ENCODE measurements at places on chromosomes 7 and 10.

GRCh38 chr7:139304517-139304916, 36.6 kb upstream of the FMC1 start:
- no peak for DNase-seq

DNA sequence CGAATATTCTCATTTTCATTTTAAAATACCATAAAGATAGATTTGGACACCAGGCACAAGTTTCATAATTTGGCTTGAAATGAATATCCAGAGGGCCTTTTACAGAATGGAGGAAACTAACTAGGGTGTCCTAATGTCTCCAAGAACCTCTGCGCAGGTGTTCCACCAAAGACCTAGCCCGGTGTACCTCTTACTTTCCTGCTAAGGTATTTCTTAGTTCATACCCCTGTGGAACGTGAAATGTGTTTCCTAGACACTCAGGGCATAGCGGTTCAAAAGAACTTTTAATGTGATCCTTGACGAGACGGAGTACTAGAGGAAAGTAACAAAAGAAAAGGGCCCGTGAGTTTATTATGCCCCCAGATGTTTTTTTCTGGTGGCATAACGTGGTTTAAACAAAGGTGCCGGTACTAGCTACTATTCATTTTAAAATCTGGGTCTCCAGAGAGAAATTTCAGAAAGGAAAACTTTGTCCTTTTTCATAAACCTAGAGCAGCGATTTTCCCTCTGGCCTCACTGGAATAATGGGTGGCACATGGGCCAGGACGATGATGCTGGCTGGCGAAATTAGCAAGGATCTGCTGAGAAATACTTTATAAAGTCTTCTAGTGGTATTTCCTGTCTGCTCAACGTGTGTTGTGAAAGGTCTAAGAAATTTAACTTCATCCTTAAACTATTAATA, 1.4 kb downstream of the APBB1IP start:
- no peak for DNase-seq

GRCh38 chr10:74977913-74978847, 133.3 kb upstream of the SAMD8 start:
- no peak for DNase-seq

DNA sequence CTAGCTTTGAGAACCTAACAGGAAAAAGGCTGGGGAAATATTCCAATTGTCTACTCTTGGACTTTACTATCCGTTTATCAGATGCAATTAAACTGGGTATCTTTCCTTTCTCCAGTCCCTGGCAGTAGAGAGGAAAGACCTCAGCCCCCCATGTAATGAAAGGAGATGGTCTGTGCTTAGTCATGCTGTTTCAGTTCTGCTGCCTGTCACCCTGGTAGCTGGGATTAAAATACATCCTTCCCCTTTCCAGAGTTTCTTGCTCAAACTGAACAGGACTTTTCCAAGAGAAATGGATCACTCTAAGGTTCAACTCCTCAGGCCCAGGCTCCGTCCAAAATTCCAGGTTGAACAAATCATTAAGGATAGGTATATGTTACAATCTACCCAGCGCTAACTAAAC, 202.9 kb downstream of the PTEN start:
- DNase-seq: no peak

DNA sequence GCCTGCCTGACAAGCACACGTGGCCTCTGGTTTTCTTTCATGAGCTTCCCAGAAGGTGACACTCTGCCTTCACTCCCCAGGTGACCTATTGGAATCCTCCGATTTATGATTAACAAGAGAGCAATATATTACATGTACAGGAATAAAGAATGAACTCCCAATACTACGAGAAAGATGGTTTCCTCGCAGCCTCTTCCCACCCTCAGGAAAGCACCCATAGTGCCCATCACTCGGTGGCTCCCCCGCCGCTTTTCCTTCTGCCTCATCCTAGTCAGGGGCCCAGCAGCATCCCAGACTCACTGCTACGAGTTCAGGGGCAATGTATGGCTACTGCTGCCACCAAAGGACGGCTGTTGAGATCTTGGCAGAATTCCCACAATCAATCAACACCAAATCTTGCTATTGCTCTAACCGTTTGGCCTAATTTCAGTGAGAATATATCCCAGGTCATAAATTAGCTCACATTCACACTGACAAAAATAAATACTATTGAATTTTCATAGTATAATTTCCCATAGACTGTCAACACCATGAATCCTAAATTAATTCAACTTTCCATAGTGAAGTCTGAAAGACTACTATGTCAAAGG, 196.3 kb downstream of the TNS3 start:
- no peak for DNase-seq

GRCh38 chr10:64659311-64659710, 1138.1 kb downstream of the REEP3 start:
- DNase-seq: no peak

- peak; percentile 24 for DNase-seq
These were observed 31.5 kb downstream of the TCF7L2 start for GRCh38 chr10:112981553-112981952.

DNA sequence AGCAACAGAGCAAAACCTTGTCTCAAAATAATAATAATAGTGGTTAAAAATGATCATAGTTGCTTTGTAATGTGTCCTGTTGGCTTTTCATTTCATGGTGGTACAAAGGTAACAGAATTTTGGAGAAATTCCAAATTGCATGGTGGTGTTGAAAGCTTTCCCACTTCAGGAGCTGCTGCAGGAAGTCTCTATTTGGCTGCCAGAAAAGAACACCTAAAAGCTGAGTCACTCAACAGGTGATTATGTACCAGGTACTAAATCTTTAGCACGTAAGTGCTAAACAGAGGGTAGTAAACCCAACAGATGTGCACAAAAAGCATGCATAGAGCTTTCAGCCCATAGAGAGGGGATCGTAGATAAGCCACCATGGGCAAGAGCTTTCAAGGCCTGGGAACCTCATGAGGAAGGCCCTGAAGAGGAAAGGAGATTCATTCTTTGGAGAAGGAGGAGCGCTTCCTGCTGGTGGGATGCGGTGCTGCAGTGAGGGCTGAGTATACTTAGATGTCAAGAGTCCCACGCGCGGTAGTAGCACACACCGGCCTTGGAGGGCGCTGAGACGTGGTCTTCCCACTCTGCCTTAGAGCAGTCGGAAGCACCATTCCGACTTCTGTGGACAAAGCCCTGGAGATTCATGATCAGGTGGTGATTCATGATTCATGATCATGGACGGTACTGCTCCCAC, 118.7 kb downstream of the RALA start:
- DNase-seq: no peak
